Bone marrow (tissue), 2 donors: ENCODE measurements at places on chromosomes 4 and X.

DNA sequence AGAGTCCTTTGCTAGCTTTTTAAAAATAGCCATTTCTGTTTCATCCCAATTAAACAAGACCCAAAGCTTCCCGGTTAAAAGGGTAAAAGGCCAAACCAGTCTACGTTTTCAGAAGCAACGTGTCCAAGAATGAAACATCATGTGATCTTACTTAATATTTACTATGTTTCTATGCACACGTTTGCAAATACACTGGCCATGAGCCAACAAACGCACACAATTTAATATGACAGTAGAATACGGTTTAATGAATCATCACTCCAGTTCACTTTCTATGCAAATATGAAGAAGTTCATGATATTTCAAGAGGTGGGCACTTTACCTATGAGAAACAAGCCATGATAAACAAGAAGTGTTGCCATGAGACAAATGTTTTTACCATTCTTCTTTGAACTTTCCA is 4.3 kb downstream of the NR0B1 start:
- no peak for DNase-seq

- DNase-seq: no peak
Measured at GRCh38 chr4:121594796-121595526, 101.8 kb downstream of the ANXA5 start.

- DNase-seq: no peak
Measured at GRCh38 chr4:86261636-86262035, 98.2 kb downstream of the MAPK10 start.

DNA sequence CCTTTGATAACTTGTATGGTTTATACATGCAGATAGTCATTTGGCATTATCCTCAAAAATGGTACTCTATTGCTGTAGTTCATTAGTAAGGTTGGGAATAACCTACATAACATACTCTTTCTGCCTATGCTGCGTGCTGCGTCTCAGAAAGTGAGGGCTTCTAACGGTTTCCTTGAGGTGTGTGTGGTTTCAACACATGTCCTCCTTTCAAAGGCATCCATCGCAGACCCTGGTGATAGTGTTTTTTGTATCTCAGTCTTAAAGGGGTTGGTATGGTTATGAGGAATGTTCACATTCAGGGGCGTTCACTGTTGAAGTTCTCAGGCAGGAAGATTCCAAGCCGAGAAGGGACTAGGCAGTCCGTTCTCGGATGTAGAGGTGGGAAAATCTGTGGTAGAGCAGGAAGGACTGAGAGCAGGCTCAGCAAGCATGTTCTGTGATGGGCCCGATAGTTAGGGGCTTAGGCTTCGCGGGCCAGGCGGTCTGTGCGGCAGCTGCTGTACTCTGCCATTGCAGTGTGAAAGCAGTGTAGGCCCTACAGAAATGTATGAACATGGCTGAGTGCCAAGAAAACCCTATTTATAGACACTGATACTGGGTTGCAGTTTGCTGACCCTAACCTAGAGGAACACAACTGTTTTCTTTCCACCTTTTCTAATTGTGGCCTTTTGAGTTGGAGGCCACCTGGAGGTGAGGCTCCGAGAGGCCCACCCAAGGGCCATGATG is 123.2 kb downstream of the GPR143 start:
- DNase-seq: no peak

- DNase-seq: no peak
Measured at GRCh38 chr4:146333895-146334262, 119.5 kb downstream of the REELD1 start.

DNA sequence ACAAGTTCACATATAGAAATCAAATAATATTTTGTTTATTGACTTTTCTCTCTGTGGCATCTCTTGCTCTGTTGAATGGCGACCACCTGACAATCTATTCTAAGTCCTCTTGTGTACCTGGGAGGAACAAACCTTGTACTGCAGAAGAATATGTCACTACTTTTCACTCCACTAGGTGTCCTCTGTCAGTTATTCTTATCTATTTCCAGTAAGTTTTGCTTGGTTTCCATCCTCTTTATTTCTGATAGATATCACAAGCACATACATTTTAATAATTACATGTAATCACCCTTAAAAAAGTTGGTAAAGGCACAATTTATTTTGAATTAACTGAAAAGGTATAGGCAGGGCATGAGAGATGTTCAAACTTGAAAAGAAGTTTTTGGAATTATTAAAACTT is 238.4 kb downstream of the SNCA start:
- no peak for DNase-seq

DNA sequence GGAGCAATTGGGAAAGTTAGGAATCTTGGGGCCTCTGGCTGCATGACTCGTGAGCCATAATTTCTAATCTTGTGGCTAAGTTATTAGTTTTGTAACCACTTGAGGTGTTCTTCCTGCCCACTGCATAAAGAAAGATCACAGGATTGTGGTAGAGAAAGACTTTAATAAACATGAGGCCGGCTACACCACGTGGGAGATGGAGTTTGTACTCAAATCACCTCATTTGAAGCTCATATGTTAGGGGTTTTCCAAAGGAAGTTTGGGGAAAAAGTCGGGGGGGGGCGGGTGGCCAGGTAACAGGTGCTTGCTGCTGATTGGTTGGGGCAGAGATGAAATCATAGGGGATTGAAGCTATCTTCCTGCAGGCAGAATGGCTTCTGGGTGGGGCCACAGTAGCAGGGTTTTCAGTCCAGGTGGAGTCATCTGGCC is 287.8 kb downstream of the ZNF674 start:
- no peak for DNase-seq

GRCh38 chrX:7019555-7019954 is 128.0 kb upstream of the STS start:
- no peak for DNase-seq

- peak; percentile 62 for DNase-seq
Measured at GRCh38 chr4:55321707-55322264, 24.3 kb upstream of the SRD5A3 start.

DNA sequence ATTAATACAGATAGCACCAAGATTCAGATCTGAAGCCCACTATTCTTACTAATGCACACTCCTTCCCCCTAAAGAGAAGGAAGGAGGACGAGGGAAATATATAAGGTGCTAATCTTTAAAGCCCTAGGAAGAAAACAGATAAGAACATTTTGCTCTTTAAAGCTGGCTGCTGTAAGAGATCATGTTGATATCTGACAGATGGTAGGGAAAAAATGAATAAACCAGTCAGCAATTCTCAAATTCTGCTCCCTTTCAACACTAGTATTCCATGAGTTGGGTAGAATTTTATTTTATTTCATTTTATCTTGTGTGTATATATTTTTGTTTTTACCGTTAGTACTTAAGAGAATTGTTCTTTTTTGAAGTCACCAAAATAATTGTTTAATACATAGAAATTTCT is 19.2 kb downstream of the OTC start:
- DNase-seq: no peak

GRCh38 chr4:83331956-83332355 is 2.7 kb downstream of the HPSE start:
- no peak for DNase-seq

- no peak for DNase-seq
Measured at GRCh38 chr4:3318561-3319021, 25.8 kb downstream of the RGS12 start.

- DNase-seq: no peak
Measured at GRCh38 chrX:25019707-25020390, 4.1 kb upstream of the ARX start.

DNA sequence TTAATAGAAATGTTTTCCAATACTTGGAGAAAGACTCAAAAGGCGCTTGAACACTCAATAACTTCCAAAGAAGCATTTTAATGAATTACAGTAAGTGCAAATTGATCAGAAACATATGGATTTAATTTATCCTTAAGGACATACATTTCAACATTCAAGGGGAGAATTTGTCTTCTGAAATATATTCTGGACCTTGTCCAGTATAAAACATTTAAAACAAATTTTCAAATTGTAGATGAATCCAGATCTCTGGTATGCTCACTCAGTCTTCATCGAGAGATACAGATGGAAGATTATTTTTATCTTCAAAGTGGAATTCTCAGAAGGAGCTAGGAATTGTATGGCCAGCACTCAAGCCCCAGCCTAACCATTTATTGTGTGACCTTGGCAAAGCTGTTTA is 310.4 kb downstream of the ZNF674 start:
- DNase-seq: no peak

DNA sequence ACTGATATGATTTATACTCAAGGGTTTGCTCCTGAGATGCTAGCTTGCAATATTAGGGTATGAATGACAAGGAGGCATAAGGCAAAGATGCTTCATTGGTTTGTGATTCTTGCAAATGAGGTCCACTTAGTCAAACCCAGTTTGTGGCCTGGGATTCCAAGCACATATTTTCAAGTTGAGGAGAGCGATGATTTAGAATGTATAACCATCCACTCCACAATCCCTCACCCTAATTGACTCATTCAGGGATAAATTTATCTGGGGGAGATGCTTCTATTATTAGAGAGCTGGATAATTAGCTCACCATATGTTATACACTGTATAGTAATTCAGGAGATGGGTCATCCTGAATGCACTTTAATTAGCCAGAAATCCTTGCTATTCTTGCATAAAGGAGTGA is 118.3 kb upstream of the PUDP start:
- DNase-seq: no peak

GRCh38 chr4:105060628-105061027 is 86.0 kb upstream of the TET2 start:
- no peak for DNase-seq

DNA sequence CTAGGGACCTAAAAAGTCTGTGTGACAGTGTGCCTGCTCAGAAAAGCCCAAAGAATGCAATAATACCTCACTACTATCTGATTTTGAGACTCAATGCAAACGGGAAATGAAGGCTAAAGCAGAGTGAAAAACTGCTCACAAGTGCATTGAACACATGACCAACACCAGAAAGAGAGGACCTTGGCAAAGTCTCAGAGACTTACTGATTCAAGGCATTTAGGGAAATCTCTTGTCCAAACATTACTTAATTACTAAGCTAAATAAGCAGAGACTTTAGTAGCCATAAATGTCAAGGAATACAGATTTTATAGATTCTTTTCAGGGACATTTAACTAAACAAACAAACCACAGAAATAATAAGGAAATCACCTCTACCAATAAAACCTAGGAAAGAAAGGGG is 916.0 kb downstream of the FSTL5 start:
- DNase-seq: no peak

DNA sequence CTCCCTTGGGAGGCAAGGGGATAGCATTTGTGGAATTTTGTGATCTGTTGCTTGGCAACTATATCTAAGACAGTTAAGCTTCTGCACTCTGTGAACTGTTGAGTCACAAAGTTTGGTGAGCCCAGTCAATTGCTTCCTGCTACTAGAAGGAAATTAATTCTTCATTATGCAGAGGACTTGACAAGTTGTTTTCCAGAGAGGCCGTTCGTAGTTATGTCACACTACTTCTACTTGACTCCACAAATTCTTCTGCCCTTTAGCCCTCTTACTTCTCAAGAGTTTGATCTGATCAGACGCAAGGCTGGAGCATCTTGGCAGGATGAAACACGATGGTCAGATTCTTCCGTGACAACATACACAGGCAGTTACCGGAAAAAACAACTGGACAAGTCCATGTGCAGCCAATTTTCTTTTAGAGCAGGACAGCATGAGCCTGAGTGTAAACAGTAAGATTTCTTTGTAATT is at the start of gene C4orf51:
TSS of gene C4orf51 (plus strand) at position 156 of the 465 bp plus-strand sequence. CDS start at position 214, 58 bp downstream.
- no peak for DNase-seq

- DNase-seq: no peak
Measured at GRCh38 chrX:6384371-6384770, 150.5 kb downstream of the VCX3A start.

GRCh38 chrX:112760697-112761096 is 79.9 kb downstream of the AMOT start:
- DNase-seq: no peak

GRCh38 chr4:153223930-153224329 is 19.7 kb downstream of the TRIM2 start:
- DNase-seq: no peak

DNA sequence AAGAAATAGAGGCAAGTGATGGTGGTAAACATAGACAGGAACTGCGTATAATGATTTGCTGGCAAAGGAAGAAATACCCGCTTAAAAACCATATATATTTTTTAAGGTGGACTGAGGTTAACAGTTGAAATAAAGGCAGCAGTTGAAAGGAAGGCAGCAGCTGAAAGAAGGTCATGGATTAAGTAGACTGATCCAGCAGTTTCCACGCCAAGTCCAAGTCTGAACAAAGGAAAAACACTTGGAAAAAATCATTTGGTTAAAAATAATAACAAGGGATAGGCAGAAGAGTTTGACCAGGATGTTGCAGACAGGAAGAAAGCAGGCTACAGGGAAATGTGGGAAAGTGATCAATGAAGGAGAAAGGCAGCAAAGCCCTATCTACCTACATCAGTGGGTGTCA is 93.6 kb downstream of the AMELX start:
- DNase-seq: no peak

DNA sequence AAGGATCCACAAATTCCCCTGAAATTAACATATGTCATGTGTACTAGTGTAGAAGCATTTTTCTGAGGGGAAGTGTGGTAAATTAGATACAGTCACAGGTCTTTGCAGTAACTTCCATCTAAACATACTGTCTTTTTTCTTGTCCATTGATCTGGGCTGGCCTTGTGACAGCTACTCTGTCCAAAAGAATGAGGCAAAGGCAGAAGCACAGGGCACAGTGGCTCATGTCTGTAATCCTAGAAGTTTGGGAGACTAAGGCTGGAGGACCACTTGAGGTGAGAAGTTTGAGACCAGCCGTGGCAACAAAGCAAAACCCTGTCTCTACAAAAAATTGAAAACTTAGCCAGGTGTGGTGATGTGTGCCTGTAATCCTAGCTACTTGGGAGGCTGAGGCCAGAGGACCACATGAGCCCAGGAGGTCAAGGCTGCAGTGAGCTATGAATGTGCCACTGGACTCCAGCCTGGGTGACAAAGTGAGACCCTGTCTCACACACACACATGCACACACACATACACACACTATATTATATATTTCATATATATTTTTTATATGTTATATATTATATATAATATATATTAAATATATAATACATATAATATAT is 47.6 kb downstream of the HAND2 start:
- DNase-seq: no peak

DNA sequence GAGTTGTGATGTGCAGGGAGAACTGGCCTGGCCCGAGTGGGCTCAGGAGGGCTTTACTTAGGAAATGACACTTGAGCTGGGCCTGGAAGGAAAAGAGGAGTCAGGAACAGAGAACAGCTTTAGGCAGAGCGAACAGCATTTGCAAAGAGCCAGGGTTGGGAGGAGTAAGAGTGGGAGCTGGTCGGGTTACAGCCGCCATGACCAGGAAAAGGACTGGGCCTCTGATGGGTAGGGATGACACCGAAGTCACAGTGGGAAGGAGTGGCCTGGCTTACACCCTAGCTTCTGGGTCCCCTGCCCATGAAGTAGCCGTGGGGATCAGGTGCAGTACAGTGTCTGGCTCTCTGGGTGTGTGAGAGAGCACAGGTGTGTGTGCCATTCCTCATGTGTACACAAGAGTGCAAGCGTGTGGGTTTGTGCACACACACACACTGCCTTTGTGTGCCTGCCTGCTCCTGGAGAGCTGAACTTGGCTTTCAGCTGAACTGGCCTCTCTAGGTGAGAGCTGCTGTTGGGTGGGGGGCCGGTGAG is 31.6 kb downstream of the TRMT44 start:
- DNase-seq: no peak

GRCh38 chr4:83370640-83370906 is 35.9 kb upstream of the HPSE start:
- peak; percentile 42 for DNase-seq

GRCh38 chr4:55675196-55675793 is 39.2 kb upstream of the NMU start:
- DNase-seq: no peak

- no peak for DNase-seq
Measured at GRCh38 chr4:82419451-82419850, 10.8 kb downstream of the HNRNPDL start.

- DNase-seq: no peak
Measured at GRCh38 chrX:107102980-107103379, 15.6 kb downstream of the RBM41 start.
